Left renal pelvis (tissue), 4 donors: ENCODE measurements at places on chromosomes 11 and 22.

GRCh38 chr11:130531061-130531460, 82.6 kb downstream of the ADAMTS15 start:
- peak; percentile 52 for DNase-seq

GRCh38 chr11:81787584-81788049, 946.0 kb downstream of the FAM181B start:
- DNase-seq = no peak

- peak; percentile 26 for DNase-seq
Observed at GRCh38 chr22:32265882-32266767, 11.0 kb upstream of the SLC5A4 start.

DNA sequence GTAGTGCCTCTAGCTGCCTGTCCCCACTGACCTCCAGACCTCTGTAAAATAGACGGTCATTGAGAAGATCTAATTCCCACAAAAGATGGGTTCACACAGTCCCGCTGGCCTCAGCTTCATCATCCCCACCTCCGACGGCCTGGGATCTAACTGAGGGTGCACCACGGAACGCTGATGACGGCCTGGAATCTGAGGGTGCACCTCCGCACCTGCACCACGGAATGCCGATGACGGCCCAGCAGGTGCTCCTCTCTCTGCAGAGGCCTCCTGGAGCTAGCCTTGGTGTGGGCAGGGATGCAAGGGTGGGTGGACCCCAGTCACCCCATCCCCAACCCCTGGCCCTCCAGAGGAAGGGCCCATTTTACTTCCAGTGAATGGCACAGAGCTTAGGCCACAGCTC, 77.3 kb downstream of the PHF21B start:
- no peak for DNase-seq

DNA sequence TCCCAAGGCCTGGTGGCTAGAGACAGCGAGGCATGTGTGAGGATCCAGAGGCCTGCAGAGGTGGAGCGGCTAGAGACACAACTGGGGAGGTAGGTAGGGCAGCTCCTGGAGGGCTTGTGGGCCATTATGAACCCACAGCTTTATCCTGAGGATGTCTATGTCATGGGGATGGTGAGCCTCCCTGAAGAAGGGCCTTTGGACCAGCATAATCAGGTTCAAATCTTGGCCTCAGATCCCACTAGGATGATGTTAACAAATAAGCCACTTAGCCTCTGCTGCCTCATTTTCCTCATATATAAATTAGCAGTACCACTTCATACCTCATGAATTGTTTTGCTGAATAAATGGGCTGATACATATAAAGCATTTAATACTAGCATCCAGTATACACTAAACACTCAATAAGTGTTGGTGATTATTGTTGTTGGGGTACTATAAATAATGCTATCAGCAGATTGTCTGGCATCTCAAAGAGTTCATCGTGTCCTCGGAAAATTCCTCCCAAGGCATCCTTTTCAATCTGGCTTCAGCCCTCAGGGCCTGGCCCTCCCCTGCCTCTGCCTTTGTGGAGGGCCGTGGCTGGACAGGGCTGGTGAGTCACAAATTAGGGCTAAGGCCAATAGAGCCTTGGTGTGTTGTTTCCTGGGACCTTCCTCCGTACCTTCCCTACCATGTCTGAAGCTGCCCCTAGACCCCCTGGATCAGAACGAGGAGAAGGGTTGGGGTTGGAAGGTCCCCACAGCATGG, 30.9 kb upstream of the LRRC32 start:
- DNase-seq = no peak

- DNase-seq = no peak
Observed at GRCh38 chr22:40414838-40415505, 44.6 kb downstream of the SGSM3 start.

GRCh38 chr22:45867118-45867905, 109.7 kb downstream of the WNT7B start:
- DNase-seq = no peak

GRCh38 chr11:26742966-26743365, 21.1 kb upstream of the SLC5A12 start:
- DNase-seq = no peak

DNA sequence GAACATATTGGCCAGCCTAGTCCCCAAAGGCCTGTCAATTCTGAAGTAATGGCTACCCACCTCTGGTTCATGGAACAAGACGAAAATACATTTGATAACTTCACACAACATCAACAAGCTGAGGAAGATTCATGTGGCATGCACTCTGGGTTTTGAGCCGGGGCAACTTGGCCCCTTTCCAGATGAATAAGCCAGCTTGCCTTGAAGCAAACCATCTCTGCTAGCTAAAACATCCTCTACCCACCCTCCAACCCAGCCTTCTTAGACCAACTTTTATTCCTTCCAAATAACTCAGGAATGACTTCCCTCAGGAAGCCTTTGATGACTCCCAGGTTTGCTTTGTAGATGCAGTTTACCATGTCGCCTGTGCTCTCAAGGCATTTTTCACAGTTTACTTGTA, 94.4 kb downstream of the SLC1A2 start:
- DNase-seq = no peak
